Stimulated activated CD4-positive, alpha-beta T cell treated with anti-CD3 and anti-CD28 coated beads, Interleukin-2, amount 100 ng/mL, for 24 hours (primary cell): ENCODE measurements at places on chromosomes 3 and 15.

DNA sequence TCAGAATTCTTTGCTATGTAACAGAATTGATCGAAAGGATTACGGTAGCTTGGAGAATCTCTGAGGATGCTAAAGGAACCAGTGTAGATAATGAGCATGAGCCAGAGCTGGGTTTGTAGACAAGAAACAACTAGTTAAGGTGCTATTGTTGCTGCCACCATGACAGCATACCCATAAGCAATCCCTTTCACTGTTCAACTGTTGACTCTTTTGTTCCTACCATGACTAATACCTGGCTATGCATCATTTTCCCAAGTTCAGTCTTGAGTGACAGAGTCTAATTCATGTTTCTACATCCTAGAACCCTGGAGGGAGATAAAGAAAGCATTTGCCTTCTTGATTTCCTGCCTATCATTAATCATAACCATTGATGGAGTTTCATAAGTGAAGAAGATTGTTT, 600.3 kb downstream of the OTOL1 start:
- no peak for DNase-seq

DNA sequence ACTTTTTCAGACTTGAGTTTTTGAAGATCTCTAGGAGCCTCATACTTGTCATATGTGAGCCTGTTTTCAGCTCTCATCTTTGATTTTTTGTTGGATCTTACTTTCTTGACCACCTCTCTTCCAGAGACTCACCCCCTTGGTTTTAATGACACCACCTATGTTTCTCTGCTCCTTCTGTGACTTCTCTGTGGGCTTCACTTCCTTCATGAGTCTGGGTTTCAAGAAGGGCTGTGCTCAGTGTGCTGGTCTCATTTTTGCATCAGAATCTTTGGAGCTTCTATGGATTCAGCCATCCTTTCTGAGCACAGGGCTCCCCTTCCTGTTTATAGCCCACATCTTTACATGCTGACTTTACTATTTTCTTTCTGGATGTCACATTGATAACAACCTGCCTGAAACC, 17.7 kb downstream of the PPM1L start:
- no peak for DNase-seq

DNA sequence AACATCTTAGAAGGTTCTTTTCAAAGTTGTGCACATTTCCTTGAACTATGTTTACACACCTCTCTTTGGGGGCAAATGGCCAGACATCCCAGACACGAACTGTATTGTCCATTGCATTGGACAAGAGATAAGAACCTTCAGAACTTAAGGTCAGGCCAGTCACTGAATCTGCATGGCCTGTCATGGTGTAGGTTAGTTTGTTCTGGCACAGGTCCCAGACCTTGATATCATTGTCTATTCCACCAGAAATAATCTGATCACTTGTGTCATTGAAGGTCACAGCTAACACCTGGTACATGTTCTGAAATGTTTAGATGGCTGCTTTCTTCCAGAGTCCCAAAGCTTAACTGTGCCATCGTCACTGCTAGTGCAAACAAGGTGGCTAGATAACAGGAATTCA, 55.7 kb downstream of the KCNAB1 start:
- DNase-seq: no peak

- DNase-seq: no peak
These were observed 171.8 kb downstream of the WDR76 start for GRCh38 chr15:43998607-43999006.

DNA sequence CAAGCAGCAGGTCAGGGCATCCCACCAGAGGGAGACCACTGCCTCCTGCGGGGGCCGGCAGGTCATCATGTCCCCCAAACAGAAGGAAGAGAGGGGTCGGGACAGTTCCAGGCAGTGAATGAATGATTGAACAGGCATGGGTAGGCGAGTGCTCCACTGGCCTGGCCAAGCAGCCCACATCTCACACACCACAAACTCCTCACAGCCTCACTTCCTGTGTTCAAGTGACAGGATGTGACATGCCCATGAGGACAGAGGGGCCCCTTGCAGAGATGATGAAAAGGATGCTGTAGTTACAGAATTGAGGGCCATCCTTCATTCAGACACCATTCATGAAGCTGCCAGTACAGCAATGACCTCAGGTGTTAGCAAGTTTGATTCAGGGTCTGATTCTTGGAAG, 3.7 kb downstream of the IQSEC1 start:
- peak; percentile 37 for DNase-seq

- DNase-seq: no peak
These were observed 80.8 kb downstream of the ISG20 start for GRCh38 chr15:88719654-88720053.

- no peak for DNase-seq
These were observed 99.6 kb downstream of the FAM43A start for GRCh38 chr3:194785315-194785714.

GRCh38 chr15:98425173-98425572, 223.2 kb upstream of the IGF1R start:
- DNase-seq: no peak

DNA sequence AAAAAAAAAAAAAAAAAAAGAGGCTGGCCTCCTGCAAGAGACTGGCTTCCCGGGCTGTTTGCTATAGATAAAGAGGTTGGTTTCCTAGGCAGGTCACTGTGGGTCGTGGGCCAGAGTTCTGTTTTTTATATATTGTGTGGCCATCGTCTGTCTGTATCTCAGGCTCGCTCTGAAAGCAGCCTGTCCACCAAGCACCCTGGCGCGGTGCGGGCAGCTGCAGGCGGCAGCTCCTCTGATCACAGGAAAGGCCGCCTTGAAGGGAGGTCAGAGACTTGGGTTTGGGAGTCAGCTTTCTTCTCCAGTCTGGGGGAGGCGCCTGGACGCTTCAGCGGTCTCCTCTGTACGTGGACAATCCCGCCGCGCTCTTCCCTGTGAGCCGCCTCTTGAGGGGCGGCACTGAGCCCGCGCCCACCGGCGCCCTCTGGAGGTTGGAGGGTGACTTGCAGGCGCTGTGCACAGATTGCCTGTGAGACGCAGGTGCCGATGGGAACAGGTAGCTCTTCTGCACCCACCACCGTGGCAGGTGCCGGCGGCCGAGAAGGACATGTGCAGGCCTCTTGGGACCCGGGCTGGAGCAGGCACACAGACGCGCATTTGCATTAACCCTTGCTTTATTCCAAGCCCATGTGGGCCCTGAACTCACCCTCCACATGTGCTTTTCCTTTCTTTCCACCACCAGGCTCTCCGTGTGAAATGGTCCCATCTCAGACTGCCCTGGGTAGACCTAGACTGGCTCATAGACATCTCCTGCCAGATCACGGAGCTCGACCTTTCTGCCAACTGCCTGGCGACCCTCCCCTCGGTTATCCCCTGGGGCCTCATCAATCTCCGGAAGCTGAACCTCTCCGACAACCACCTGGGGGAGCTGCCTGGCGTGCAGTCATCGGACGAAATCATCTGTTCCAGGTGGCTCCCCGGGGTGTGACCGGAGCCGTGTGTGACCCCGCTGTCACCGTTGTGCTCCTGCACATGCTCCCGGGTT, 89.3 kb downstream of the LRRK1 start:
- DNase-seq: peak; percentile 92

GRCh38 chr3:107429320-107430181, 52.3 kb downstream of the CCDC54 start:
- peak; percentile 67 for DNase-seq

DNA sequence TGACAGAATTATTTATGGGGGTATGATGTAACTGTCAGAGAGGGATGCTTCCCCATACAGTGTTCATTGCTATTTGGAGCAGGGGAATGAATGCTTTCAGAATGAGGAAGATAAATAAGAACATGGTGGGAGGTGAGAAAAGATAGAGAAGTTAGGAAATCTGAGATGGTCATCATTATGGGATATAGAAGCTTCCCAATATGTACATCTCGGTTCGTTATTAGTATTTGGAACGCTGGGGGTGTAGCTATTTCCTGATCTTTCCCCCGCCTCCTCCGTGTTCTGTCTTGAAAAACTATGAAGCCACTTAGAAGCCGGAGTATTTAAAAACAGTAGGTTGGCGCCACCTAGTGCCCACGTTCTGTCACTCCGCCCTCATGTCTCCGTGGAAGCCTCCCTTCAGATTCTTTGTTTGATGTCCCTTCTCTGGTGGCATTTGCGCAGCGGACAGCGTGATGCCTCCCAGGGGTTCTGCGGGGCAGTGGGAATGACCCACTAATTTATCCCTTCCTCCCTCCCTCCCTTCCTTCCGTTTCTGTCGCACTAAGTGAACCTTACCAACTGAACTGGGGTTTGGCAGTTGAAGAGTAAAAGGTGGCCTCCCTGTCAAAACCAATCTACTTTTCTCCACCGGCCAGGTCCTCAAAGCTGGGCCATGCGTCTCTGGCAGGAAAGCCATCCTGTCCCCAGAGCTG, 184.5 kb downstream of the FEZF2 start:
- DNase-seq: peak; percentile 71

- no peak for DNase-seq
These were observed 63.2 kb downstream of the MEIS2 start for GRCh38 chr15:37037071-37037655.

GRCh38 chr3:160291290-160291908, 66.2 kb downstream of the C3orf80 start:
- DNase-seq: no peak

- DNase-seq: no peak
These were observed 900.3 kb upstream of the ROBO1 start for GRCh38 chr3:80668100-80668499.
